DMS79 treated with DMSO at 0.1 percent for 48 hours (cell line): ENCODE measurements at places on chromosomes 4 and X.

- no peak for DNase-seq
These were observed 23.3 kb downstream of the BRCC3 start for GRCh38 chrX:155094468-155095061.

DNA sequence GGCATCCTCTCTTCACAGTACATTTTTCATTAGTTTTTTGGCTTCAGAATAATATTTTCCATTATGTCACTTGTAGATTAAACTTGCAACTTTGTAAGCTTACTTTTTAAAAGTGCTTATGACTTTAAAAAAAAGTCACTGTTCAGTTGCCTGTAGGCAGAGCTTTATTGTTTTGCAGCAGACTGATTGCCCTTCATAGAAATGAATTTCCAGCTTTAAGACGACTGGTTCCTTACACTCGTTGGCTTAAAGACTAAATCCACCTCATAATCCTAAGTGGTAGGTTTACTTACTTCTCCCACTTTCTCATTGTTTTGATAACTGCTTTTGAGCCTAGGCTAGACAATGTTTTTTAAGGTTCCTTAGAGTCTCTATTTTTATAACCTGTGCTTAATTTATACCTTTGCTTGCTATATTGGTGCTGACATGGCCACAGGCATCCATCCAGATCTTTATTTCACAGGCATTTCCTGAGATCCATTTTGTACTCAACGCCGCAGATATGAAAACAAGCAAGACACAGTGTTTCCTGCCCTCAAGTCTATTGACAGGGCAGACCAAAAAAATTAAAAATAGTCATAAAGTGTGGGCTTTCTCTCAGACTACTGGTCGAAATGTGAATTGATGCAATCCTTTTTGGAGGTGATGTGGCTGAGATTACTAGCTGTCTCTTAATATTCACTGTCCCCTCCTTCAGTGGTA, 12.6 kb upstream of the IL13RA2 start:
- no peak for DNase-seq

DNA sequence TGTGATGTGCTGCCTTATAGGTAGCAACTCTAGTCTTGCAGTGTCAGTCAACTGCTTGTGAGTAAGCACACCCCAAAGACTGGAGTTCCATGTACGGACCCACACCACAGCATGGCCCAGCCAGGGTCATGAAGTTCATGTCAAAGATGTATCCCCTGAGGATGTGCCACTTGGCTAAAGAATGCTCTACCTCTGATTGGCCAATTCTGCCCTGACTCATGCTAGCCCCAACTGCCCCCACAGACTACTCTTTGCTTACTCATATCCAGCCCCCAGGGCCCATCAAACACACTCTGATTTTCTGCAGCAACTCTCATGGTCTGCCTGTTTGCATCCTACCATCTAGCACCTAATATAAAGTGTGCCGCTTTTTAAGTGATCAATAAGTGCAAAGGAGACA, 62.5 kb downstream of the CHRDL1 start:
- DNase-seq = no peak

DNA sequence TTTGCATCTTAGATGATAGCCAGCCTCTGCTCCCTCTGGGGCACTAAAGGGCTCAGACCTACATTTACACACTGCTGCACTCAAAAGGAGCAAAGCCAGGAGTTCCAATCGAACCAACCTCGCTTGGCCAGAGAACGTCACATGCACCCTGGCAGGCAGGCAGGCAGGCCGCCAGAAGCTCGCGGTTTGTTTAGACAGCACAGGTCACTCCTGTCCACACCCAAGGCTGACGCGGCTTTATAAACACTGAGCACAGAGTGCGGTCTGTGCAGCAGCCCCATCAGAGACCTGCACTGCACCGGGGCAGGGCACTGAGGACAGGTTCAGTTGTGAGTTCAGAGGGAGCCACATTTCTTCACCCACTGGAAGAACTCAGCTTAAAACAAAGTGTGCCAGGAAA, 143.9 kb downstream of the BCOR start:
- DNase-seq = no peak

- DNase-seq = no peak
These were observed 854.4 kb upstream of the INTU start for GRCh38 chr4:126778348-126778747.

DNA sequence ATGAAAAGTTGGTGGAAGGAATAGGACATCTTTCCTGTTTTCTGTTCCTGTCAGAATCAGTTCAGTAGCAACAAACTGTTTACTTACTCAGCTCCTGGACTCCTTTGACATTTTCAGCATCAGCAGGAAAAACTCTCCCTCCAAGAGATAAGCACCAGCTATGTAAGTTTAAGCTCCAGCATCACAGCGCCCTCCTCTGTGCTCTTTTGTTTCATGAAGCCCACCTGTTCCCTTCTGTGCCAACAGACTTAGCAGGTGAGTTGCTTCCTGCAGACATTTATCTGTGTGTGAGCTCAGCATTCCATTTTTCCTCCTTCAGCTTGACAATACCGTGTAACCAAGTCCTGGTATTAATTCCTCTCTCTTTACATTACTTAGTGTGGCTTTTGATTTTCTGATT, 644.1 kb upstream of the AGA start:
- DNase-seq = no peak

DNA sequence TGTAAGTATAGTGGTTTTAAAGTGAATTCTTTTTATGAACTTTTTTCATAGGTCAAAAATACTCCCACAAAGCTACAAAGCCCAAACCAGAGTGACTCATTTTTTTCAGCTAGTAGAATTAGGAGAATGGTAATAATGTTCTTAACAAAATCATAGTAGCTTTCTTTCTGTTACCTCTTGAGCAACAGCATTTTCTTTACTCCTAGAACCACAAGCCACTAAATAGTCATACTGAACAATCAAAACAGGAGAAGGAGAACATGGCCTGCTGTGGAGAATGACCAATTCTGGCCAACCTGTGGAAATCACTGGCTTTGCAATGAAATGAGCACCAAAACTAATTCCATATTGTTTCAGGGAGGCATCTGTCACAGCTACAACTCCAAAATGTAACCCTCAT, 112.9 kb downstream of the AMMECR1 start:
- no peak for DNase-seq

GRCh38 chr4:186765138-186765537, 41.5 kb upstream of the FAT1 start:
- DNase-seq = no peak

DNA sequence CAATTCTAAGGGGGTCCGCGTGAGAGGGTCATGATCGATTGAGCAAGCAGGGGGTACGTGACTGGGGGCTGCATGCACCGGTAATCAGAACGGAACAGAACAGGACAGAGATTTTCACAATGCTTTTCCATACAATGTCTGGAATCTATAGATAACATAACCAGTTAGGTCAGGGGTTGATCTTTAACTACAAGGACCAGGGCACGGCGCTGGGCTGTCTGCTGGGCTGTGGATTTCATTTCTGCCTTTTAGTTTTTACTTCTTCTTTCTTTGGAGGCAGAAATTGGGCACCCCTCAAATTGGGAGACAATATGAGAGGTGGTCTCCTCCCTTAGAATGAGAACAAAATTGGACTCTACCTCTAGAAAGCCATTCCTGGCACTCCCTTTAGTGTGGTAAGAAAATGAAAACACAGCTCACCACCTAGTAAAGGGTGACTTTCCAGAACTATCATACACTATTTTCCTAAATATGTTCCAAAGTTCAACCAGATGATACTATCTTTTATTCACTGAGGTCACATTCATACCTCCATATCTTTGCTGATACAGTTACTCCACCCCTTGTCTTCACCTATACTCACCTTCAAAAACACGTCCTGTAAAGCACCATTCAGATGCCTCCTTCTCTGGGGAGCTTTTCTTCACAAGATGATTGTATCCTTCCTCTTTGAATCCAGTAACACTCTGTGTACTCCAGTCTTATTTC, 1058.3 kb upstream of the SLIT2 start:
- no peak for DNase-seq

DNA sequence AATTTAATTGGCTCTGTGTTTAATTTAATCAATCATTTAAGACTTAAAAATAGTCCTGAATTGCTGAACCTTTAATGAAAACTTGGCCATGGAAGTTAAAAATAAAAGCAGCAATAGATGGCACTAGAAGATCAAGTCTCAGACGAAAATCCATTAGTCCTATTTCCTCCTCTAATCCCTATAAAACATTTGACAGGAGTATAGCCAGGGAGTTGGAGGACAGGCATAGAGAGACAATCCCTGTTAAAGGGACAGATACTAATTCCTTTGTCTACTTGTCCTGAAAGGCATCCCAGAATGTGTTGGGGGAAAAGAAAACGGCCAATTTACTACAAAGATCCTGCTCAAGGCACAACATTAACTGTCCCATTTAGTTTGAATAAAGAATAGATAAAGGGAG, 276.3 kb upstream of the TACR3 start:
- DNase-seq = no peak

DNA sequence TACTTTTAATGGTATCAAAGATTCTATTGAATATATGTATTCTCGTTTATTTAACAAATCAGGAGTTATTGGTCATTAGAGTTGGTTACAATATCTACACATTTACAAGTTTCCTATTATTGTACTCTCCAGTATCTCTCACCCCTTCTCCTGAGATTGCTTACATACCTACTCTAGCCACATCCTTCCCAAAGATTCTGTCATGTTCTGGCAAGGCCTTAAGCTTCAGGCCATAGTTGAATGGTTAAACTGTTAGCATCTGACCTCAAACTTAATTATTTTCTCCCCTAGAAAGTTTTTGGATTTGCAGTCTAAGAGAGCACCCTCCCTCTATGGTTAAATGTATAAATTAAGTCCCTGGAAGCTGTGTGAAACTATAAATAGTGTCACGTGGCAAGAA, 784.2 kb downstream of the GLUD2 start:
- no peak for DNase-seq

GRCh38 chrX:131441033-131441432, 102.8 kb upstream of the OR13H1 start:
- no peak for DNase-seq

GRCh38 chr4:37717576-37717975, 31.4 kb upstream of the RELL1 start:
- no peak for DNase-seq

DNA sequence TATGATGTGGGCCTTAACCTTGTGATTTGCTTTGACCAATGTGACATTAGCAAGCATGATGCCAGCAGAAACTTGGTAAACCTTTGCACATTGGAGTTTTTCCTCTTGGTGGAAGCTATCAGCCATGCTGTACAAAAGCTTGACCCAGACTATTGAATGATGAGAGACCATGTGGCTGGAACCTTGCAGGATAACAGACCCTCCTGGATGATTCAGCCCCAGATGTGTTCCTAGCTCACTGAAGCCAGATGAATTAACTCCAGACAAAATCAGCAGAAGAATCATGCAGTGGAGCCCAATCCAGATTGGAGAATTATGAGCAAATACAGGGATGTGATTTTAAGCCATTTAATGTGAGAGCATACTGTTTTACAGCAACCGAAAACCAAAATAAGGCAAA, 16.8 kb downstream of the SPARCL1 start:
- DNase-seq = no peak

DNA sequence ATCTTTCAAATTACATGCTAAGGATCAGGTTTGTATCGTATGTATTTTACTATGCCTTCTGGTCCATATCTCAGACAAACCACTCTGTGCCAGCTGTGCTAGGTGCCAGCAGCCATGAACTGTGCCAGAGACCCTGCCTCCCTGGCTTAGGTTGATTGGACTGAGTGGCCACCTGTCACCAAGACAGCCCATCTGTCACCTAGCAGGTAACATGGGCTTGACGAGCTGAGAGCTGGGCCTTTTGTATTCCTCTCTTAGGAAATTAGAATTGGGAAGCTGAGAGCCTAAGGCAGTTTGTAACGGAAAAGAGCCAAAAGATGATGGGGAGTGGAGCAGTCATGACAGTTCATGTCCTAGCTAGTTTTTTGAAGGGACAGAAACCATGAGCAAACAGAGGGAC, 42.5 kb downstream of the TMEM164 start:
- no peak for DNase-seq

DNA sequence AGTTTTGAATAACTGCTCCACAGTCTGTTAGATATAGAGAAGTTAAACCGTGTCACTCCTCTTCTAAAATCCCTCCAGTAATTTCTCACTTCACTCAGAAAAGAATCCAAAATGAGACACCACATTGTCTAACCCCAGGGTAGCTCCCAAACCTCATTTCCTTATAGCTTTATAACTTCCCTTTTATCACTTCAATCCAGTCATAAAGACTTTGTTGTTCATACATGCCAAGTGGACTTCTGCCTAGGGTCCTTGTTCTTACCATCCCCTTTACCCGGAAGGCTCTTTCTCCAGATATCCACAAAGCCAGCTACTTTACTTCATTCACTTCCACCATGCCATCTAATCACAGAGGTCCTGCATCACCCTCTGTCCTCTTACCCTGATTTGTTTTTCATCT, 156.2 kb downstream of the GABRB1 start:
- DNase-seq = no peak

- DNase-seq = no peak
These were observed 268.4 kb upstream of the MAGEB18 start for GRCh38 chrX:25869761-25870160.

DNA sequence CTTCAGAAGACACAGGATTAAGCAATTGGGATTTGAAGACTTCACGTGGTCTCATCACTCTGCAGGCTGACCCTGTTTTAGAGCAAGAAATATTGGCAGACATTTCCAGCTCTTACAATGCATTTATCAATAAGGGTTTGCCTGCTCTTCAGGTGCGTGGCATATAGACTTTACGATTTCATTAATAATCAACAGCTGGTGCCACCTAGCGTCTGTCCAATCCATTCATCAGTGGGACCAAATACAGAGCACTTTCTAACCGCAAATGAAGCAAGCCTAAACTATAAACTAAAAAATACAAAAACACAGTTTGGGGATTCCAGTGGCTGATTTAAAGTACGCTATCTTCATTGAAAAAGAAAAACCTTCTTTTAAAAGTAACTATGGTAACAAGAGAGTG, 125.4 kb upstream of the DMD start:
- no peak for DNase-seq

GRCh38 chr4:83240379-83240875, 44.2 kb downstream of the COQ2 start:
- DNase-seq = no peak

- DNase-seq = no peak
These were observed 12.2 kb upstream of the TMEM128 start for GRCh38 chr4:4260185-4260751.

DNA sequence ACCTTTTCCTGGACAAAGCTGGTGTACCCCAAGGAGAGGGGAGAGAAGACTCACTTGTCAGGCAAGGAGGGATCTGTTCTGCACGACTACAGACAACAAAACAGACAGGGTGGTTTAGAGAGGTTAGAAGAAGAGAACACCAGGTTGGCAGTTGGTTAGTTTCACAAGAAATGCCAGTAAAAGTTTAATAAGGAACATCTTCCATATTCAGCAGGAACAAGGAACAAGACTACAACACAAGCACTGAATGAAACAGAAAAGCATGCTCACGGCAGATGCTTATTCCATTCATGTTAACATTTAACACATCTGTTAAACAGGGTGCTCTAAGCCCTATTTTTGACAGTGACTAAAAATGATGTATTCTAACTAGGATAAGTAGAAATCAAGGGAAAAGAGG, 158.2 kb downstream of the WDFY3 start:
- DNase-seq = no peak

- DNase-seq = no peak
These were observed 125.7 kb downstream of the CRLF2 start for GRCh38 chrX:1086444-1087409.

- DNase-seq = no peak
These were observed 32.5 kb downstream of the PDGFC start for GRCh38 chr4:156939139-156939538.
